ENCODE measurements at places on chromosomes 5 and 9.

- DNase-seq, result no peak
Observed at GRCh38 chr5:127425868-127426267, 91.6 kb upstream of the PRRC1 start.

GRCh38 chr5:125961150-125961549, 462.1 kb upstream of the GRAMD2B start:
- no peak for DNase-seq

- no peak for DNase-seq
Observed at GRCh38 chr9:75358846-75359245, 270.5 kb downstream of the OSTF1 start.

- DNase-seq, result no peak
Observed at GRCh38 chr5:75355236-75355635, 18.2 kb downstream of the HMGCR start.

DNA sequence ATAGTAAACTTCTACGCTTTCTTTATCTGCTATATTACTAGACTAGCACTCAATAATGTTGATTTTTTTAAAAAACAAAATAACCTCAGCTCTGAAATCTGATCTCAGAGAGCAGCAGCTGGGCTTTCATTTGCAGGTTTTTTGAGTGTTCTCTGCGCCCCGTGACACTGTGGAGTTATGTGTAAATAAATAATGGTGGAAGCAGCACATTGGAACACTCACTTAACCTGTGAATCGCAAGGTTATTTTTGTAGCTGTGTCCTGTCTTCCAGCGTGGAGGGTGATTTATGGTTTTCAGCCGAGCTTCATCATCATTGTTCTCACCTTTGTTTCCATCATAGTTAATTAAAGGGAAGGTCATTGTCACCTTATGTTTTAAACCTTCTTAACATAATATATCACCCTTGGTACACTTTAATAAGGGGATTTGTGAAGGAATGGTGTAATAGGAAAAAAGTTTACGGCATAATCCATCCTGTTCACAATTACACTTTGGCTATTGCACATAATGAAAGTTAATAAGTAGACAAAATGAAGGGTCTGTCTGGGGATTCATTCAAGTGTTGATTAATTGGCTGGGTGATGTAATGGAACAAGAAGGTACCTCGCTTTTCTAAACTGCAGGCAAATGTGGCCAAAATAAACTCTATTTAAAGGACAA, 493.3 kb upstream of the ADAMTS16 start:
- no peak for DNase-seq

GRCh38 chr5:127824126-127824525, 120.9 kb downstream of the CCDC192 start:
- DNase-seq, result no peak

DNA sequence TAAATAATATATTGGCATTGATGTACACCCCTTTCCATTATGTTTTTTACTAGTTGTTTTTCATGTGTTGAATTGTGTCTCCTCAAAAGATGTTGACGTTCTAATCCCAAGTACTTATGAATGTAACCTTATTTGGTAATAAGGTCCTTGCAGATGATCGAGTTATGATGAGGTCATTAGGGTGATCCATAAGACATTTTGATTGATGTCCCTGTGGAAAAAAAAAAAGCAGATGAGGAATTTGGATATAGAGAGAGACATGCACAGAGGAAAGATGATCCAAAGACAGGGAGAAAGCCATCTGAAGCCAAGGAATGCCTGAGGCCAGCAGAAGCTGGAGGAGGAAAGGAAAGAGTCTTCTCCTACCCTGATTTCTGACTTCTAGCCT, 632.7 kb downstream of the TLR4 start:
- no peak for DNase-seq

DNA sequence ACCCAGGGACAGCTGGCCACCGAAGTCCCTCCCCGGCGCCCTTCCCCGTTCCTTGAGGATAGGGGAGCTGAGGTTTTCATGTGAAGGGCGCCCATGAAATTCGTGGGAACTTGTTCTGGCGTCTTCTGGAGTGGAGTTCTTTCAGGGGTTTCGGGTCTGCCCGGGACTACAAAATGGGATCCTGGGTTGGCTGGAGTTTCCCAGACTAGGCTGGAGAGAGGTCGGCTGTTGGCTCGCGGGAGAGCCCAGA, 3.6 kb upstream of the RGMB start:
- DNase-seq, result no peak

GRCh38 chr5:73899055-73899454, 273.1 kb downstream of the ARHGEF28 start:
- DNase-seq, result no peak

DNA sequence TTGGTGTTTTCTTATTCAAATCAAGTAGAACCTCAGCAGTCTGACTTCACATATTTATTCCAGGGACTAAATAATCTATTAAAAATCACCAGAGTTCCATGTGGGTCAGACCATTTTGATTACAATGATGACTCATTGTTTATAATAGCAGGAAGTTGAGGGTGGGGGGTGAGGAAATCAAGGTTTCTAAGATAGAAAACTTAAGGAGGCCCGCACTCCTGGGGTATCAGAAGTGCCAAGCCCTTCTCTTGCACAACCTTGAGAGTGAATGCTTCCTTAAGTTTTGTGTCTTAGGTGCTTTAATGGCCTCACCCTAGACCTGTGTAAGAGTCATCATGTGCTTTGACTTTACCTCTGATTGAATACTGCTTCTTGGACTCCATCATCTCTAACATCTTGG, 31.9 kb upstream of the NPR3 start:
- DNase-seq, result no peak

DNA sequence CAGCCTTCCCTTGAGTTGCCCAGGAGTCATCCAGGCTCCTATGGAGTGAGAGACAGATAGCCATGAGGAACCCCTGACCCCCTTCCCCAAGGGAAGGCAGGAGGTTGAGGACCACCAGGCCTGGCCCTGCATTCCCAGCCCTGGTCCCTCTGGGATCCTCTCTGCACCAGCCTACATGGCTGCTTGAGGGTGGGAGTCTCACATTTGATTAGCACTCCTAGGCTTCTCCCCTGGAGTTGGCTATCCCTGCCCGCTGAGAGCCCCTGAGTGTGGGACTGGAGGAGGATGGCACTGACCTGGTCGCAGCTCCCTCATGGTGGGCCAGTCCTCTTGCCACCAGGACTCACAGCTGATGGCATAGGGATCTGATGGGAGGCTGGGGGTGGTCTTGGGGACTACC, 46.7 kb downstream of the SAR1B start:
- DNase-seq, result no peak

GRCh38 chr5:153783362-153783658, 255.4 kb downstream of the FAM114A2 start:
- no peak for DNase-seq

- DNase-seq, result peak; percentile 14
Observed at GRCh38 chr5:174317256-174317894, 271.9 kb downstream of the NSG2 start.

GRCh38 chr9:35917261-35917660, 8.0 kb downstream of the SPAAR start:
- no peak for DNase-seq

DNA sequence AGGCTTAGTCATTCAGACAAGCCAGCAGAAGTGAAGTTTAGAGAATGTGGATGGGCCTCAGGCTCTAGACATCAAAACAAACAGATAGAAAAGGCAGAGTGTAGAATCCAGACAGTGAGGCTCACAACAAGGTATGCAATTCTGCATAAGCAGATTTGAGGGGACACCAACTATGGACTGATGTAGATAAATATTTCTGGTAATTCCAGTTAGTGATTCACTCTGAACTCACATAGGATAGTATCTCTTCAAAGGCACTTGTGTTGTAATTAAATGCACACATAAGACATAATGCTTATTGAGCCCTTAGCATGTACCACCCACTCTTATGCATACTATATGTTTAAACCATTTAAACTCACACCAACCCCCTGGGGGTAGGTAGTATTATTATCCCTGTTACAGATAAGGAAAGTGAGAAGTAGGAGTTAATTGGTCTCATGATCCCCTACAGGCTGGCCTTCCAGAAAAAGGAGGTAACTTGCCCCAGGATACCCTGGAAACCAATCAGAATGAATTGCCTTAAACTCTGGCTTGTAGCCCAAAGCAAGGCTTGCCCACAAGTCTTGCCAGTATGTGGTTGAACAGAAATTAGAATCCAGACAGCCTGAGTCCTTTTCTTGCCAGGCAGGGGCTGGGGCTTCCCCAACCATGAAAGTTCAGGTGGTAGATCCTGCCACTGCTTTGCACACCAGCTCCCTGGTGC, 39.5 kb upstream of the HSPB3 start:
- no peak for DNase-seq

- no peak for DNase-seq
Observed at GRCh38 chr9:116165912-116166311, 12.3 kb downstream of the PAPPA start.

DNA sequence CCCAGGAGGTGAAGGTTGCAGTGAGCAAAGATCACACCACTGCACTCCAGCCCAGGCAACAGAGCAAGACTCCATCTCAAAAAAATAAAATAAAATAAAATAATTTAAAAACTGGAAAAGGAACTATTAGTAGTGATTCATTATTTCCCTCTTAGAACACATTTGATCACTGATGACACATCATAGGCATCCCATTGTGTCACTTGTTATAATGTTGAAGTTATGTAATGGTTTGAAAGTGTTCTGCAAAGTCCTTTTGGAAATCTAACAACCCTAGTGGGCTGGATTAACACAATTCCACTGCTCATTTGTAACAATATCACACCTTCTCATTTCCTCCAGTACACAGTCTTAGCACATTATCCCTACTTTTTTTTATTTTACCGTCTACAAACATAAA, 81.8 kb upstream of the LMNB1 start:
- no peak for DNase-seq

- no peak for DNase-seq
Observed at GRCh38 chr9:112140936-112141335, 34.2 kb downstream of the SUSD1 start.

DNA sequence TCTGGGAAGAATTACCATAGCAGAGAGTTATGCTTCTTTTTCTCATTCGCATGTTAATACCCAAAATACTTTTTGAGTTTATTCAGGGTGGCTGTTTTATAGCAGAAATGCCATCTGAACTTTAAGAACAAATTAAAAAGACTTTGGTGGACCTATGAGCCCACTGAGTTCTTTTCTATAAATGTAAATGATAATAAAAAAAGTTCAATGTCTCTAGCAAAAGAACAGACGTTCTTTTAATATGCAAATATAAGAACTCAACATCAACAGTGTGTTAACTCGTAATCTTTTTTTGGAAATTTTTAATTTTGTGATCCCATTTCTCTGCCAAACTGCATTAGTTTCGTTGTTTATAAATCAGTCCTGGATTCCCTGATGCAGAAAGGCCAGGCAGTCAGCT, 1283.0 kb upstream of the NUDT12 start:
- DNase-seq, result no peak

DNA sequence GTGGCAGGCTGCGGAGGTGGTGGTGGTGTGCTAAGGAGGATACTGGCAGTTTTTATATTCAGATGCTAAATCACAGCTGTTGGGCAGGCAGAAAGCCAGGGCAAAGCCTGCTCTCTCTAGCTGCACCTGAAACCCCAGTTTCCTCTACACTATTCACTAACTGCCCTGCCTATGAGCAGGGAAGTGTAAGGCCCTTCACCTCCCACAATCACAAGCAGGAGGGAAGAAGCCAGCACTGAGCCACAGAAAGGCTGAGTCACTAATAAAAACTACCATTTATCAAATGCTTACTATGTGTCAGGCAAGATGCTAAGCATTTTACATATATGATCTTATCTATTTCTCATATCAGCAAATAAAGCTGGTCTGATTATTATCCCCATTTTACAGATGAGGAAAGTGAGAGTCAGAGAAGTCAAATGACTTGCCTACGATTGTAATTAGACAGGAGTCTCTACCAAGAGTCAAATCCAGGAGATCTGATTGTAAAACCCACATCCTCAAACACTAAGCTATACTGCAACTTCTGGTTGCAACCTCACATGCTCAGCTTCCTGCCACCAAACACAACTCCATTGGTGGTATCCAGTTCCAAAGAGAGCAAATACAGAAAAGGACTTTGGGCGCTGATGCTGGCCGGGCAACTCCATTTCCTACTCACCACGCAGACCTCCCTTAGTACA, 17.7 kb upstream of the IL6ST start:
- no peak for DNase-seq

GRCh38 chr5:98069876-98070512, 703.5 kb upstream of the RGMB start:
- no peak for DNase-seq

DNA sequence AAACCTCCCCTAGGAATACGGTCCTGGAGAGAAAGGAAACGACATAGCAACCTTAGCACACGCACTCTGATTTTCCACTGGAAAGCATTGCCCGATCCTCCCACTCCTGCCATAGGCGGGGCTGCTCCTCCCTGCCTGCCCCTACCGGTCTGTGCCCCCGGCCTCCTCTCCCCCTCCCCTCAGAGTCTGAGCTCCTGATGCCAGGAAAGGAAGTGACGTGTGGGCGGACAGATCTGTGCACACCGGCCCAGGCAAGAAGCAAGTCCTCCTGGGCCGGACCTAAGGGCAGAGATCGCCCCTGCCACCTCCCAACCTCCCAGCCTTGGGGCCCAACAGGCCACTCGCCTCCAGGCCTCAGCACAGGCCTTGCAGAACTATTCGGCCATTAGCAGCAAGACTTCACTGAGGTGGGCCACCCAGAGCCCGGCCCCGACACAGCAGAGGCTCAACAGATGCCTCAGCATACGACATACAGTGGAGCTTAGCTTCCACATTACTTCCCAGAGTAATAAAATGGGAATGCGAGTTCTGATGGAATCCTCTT, 7.2 kb downstream of the NINJ1 start:
- no peak for DNase-seq

DNA sequence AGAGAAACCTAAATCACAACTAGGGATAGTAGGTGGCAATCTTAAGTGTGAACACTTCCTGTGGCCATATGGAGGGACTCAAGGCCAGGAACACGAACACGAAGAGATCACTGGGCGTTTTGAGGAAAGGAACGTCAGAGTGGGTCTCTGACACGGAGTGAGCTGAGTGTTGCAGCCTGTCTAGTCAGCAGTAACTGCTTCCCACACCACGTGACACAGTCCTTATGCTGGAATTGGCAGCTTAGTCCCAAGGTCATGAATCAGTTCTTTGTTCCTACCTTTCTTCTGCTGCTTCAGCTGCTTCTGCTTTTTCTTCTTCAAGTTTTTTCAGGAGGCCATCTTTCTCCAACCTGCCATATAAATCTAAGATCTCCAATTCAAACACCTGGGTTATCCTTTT, 18.2 kb downstream of the SPACA9 start:
- no peak for DNase-seq

Measured in cerebellar nuclear complex (tissue), 1 donor.